DMS79 (cell line): ENCODE measurements at places on chromosomes 7 and 10.

GRCh38 chr10:4241724-4242345 is 456.8 kb upstream of the KLF6 start:
- no peak for DNase-seq

DNA sequence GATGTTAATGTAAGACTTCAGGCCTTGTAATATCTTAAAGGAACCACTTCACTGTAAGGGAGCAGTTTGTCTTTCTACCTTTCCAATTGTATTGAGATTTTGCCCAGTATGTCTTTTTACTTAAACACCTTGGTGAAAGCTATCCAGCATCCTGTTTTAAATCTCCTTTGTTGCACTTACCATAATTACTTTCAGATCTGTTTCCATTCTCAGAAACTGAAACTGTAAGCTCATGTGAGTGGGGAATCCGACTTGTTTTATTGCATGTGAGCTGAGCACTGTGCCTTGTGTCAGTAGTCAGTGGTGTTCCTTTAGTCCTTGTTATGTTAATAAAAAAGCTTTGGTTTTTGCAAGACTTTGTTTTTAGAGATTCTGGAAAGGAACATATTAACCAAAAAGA is 42.2 kb downstream of the BMPR1A start:
- no peak for DNase-seq

- no peak for DNase-seq
Observed at GRCh38 chr10:71332466-71332865, 13.4 kb downstream of the SLC29A3 start.

DNA sequence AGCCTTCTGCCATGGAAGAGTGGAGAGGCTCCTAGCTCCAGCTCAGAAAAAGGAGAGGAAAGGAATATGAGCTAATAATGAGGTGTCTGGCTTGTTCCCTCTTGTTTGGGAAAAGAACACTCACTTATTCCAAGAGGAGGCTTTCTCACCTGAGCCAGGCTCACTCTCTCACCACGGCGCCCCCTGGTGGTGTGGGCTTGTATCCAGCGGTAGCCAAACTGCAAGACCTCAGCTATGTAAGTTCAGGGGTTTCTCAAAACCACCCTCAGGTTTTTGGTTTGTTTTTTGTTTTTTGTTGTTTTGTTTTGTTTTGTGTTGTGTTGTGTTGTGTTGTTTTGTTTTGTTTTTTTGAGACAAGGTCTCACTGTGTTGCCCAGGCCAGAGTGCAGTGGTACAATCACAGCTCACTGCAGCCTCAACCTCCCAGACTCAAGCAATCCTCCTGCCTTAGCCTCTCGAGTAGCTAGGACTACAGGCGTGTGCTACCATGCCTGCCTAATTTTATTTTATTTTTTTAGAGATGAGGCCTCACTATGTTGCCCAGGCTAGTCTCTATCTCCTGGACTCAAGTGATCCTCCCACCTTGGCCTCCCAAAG is 124.0 kb downstream of the TMEM130 start:
- DNase-seq = peak; percentile 8

DNA sequence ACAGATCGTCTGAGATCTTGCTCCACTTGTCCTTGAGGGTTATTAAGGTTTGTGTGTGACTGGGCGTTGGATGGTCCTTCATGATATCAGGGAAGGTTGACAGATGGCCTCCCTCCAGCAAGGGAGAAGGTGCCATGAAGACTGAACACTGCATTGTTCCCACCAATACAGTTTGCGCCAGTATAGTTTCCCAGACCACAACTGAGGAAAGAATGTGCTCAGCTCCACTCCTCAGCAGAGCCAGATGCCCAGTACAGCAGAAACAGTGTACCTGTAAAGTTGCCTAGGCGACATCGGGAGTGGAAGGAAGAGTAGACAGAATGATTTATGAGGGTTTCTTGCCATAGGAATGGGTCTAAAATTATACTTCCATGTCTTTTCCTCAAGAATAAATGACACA is 137.5 kb downstream of the ST7 start:
- peak; percentile 58 for DNase-seq

- peak; percentile 64 for DNase-seq
Observed at GRCh38 chr7:2508327-2509215, 11.0 kb upstream of the LFNG start.

DNA sequence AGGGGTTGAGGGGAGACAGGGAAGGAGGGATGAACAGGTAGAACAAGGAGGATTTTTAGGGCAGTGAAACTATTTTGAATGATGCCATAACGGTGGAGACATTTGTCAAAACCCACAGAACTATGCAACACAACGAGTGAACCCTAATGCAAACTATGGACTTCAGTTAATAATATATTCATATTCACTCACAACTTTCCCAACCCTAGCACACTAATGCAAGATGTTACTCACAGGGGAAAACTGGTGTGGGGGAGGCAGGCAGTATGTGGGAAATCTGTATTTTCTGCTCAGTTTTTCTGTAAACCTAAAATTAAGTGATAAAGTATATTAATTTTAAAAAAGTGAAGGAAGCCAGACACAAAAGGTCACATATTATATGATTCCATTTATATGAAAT is 17.3 kb downstream of the GNA12 start:
- no peak for DNase-seq

DNA sequence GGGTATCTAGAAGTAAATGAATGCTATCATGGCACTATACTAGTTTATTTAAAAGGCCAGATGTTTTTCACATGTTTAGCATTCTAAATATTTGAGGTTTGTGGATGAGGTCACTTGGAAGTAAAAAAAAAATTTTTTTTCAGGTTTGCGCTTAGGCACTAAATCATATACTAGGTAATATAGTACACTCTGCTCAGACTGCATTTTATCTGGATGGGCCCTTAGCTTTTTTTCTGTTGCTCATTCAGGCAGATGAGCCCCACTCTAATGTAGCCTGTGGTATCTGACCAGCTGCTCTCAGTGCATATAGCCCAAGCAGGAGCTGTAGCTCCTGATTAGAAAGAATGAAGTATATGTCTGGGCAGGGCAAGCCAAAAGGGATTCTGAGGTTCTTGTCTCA is 210.1 kb downstream of the AUTS2 start:
- no peak for DNase-seq

- DNase-seq = no peak
Observed at GRCh38 chr10:71727105-71727737, 7.6 kb upstream of the C10orf105 start.

DNA sequence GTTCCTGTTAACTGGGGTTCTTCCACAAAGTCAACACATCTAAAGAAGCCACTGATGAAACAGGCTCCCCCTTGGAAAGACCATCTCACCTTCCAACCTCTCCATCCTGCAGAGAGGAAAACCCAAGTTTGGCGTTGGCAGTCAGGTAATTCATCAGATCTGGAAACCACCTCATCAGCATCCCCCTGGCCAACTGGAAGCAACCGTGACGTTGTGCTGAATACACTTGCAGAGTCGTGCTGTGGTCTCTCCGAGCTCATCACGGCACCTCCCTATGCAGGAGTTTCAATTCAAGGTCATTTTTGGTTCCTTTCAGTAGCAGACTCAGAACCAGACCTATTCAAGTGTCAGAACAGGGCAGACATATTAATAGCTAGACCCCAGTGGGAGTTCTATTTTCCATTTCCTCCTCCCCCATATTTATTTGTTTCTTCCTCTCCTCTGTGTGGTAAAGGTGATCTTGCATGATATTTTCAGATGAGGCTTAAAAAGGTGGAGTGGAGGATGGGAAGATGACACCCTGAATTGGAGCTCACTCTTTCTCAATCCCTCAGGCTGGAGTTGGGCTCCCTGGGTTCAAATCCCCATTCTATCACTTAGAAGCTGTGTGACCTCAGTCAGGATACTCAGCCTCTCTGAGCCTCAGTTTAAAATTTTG is 149.1 kb upstream of the ADO start:
- DNase-seq = no peak

DNA sequence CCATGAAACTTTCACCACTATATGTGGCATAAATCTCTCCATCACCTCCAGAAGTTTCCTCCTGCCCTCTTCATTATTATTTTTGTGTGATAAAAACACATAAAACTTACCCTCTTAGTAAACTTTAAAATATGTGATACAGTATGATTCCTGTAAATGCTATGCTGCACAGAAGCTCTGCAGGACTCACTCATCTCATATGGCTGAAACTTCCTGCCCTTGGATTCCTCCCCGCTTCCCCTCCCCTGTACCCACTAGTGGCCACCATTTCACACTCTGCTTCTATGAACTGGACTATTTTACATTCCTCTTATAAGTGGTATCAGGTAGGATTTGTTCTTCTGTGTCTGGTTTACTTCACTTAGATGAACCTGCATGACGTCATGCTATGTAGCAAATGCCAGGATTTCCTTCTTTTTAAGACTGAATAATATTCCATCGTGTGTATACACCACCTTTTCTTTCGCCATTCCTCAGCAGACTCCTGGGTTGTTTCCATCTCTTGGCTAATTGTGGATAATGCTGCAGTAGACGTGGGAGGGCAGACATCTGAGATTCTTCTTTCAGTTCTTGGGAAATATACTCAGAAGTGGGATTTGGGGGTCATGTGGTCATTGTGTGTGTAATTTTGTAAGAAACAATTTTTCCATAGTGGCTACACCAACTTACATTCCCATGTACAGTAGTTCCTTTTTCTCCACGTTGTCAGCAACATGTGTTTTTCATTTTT is 335.2 kb downstream of the SDK1 start:
- DNase-seq = no peak

GRCh38 chr7:44065431-44066110 is at the start of gene PGAM2:
Gene PGAM2 (minus strand): TSS chr7:44065567. CDS start chr7:44065529, 38 bp downstream.
- no peak for DNase-seq

DNA sequence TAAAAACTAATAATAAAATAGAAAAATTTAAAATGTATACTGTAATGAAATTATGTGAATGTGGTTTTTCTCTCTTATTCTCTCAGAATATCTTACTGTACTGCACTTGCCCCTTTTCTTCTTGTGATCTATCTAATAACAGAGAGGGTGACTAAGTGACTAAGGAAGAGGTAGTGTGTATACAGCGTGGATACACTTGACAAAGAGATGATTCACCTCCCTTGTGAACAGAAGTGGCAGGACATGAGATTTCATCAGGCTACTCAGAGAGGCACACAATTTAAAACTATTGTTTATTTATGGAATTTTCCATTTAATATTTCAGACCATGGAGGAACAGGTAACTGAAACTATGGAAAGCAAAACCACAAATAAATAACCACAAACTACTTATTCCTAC is 806.6 kb upstream of the GHITM start:
- no peak for DNase-seq

DNA sequence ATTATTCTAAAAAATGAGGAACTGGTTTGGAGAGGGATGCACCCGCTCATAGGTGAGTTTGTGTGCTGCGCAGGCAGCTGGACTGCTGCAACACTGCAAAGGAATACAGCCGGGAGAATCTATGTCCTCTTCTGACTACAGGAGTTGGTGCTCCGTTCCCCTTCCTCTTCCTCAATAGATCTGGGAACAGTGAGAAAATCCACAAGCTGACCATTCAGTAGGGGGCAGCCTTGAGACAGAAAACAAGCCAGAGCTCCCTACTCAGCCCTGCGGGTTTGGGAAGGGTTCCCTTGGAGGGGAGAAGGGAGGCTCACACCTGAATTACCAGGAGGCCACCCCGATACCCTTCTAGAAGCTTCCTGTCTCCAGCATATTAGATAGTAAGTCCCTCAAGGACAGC is 87.3 kb upstream of the FOXI2 start:
- no peak for DNase-seq

DNA sequence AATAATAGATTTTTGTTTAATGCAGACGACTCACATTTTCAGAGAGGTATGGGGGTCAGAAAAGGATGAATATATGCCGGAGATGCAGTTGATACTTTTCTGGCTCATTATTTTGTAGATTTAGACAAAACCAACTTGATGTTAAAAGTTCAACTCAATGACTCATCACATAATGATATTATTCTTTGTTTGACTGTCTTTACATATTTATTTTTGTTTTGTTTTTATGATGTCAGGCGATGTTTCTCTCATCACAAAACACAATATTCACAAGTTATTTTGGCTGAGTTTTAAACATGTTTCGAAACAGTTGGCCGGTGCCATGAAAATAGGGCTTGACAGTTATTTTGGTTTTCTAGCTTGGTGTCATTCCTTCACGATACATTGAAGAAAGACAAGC is 1.3 kb downstream of the GJD4 start:
- DNase-seq = no peak

DNA sequence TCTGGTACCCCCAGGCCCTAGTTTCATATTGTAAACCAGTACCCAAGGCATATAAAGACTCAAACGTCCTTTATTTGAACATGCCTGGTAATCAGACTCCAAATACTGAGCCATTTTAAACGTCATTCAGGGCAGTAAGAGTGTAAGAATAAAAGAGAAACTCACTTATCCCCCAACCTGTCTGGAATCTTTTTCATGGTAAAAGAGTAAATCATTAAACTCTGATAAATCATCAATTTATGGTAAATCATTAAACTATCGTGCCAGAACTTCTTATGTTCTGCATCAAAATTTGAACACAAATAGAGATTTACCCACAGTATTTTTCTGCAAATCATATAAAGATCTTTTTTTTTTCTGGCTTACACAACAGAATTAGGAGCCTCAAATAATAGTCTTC is 734.3 kb upstream of the POT1 start:
- no peak for DNase-seq

DNA sequence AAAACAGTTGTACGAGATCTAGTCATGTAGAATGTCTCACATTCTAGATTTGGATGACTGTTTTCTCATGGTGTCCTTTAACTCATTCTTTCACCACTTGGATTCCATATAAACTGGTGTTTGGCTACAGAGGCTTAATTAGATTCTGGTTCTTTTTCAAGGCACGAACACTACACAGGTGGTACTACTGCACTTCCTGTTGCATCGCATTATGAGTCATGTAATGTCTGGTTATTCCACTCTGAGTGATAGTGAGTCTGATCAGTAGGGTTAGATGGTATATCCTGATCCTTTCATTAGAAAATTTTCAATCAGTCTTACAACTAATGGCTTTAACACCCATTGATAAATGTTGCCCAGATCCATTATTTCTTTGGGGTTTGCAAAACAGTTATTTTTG is 11.2 kb upstream of the AKAP9 start:
- no peak for DNase-seq

GRCh38 chr10:119377451-119377957 is 165.0 kb downstream of the RGS10 start:
- no peak for DNase-seq

- DNase-seq = no peak
Observed at GRCh38 chr10:89241486-89242344, 9.9 kb downstream of the LIPA start.

DNA sequence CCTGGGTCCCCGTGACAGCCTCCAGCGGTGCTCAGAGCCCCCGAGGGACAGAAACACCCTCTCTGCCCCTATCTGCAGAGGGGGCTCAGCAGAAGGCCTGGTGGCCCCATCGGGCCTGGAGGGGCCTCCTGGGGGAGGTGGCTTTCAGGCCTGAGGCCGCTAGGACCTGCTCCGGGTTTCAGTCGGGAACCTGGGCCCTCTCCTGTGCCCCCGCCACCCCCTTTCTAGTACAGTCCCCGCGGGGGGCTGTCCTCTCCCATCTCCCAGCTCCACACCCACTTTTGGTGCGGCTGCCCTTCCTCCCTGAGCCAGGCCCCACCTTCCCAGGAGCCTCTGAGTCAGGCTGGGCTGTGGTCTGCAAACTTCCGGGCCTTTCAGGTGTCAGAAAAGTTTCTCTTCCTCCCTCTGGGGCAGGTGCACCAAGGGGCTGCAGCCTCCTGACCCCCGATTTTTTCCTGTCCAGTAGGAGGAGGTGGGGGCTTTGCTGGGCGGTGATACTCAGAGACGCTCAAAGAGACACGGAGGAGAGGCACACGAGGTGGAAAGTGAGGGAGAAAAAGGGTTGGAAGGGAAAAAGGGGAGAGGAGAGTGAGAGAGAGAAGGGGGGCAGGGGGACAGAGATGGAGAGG is 692 bp downstream of the CARD11 start:
- DNase-seq = no peak

GRCh38 chr7:82507365-82507975 is 63.9 kb upstream of the CACNA2D1 start:
- DNase-seq = no peak

- no peak for DNase-seq
Observed at GRCh38 chr7:45689011-45689796, 115.0 kb downstream of the ADCY1 start.
